ENCODE measurements at places on chromosomes 16 and 17.
A peak's percentile ranks its signal among the peaks of the same experiment; 100 is the strongest.

DNA sequence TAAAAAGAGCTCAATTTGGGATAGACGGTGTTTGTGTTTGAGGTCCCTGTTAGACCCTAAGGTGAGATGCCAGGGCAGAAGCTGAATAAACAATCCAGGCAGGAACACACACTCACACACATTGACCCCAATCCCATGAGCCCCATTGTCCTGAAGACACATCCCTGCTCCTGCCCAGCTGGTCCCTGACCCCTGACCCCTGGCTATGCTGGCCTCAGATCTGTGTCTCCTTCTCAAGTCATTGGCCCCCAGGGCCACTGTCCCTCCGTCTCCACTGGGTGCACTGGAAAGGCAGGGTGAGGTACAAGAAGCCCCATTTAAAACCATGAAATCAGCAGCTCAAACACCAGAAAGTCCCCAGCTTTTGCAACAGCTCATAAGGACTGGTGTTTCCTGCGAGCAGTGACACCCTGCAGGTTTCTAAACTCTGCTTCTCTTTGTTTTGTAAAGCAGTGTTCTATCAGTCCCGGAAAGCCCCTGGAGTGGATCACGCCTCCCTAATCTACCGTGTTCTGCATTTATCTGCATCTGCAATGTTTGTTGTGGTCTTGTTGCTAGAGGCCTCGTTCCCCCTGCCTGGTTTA lies 18.0 kb upstream of the ASGR2 start:
- DNase-seq, result no peak

DNA sequence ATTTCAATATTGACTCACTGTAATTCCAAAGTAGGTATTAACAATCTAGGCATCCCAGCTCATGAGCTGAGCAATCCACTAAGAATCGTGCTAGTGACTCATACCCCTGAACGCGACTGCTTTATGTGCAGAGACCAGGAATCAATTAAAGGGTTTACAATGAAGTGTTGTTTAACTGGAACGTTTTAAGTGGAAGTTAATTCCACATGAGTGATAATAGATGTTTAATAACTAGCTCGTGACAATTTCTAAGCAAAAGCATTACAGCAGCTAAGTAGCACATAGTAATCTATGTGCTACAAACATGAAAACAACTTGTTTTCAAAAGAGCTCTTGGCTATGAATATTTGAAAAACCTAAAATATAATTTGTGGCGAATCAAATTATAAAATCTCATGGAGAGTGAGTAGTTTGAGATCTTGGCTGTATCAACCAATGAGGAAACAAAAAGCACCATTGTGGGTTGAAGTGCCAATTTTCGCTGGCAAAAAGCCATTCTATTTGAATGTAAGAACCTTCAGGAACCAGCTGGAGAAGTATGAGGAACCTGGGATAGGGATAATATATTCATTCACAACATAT lies 9.4 kb downstream of the GJC1 start:
- peak; percentile 52 for DNase-seq

DNA sequence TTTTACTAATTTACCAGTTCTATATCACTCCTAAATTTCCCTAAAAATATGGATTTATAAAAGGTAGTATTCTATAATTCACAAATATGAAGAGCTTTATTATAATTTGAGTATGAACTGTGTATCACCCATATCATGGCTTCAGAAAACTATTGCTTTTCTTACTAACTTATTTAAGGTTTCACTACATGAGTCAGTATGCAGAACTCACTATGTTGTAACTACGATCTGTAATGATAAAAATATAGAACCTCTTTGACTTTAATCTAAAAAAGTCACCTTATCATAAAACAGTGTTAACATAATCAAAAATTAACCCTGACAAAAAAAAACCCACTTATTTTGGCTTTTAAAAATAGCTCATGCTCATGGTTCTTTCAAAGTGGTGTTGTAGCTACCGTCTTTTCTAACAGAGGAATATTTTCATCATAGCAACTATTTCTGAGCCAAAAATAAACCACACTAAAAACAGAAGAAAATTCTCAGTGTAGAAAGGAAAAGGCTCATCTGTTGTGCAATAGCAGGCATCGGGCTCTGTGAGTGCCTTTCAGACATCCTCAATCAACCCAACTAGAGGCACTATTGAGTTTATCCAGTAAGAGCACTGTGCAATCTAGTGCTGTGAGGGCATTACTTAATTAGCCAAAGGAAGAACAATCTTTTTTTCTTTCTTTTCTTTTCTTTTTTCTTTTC lies 42.1 kb downstream of the ITGAM start:
- peak; percentile 19 for DNase-seq

GRCh38 chr16:1385232-1385631 lies 29.3 kb downstream of the UNKL start:
- no peak for DNase-seq

- no peak for DNase-seq
These were observed 259.0 kb downstream of the XYLT1 start for GRCh38 chr16:17211797-17212196.

- DNase-seq, result no peak
These were observed 16.4 kb downstream of the REXO5 start for GRCh38 chr16:20822521-20823325.

GRCh38 chr17:930258-930657 lies 49.3 kb downstream of the NXN start:
- no peak for DNase-seq

DNA sequence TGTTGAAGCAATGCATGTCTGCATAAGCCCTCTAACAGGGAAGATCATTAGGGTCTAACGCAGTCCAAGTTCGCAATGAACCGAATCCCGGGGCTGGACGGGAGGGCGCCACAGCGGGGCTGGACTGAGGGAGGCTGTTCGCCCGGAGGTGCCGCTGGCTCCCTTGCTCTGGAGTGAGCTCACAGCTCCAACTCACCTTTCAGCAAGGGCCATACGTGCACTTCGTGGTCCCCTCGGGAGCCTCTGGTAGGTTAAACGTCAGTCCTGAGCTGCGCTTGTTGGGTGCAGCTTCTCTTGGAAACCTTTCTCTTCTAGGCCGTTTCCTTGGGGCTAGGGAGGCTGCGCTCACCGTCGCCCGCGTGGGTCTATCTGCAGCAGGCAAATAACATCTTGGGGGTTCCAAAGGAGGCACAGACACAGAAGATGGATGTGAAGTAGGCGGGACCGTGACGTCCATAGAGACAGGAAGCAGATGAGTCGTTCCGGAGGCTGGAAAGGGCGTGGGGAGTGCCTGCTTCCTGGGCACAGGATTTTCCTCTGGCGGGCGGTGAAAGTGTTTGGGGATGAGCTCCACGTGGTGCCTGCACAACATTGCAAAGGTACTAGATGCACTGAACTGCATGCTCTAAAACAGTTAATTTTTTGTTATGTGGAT lies 21.9 kb downstream of the ATP2C2 start:
- DNase-seq, result no peak

- no peak for DNase-seq
These were observed 454.3 kb downstream of the HAPSTR1 start for GRCh38 chr16:9545522-9546437.

- no peak for DNase-seq
These were observed 146.1 kb downstream of the NTN1 start for GRCh38 chr17:9167379-9167778.

GRCh38 chr17:9361188-9361955 lies 214.2 kb downstream of the STX8 start:
- no peak for DNase-seq

- DNase-seq, result no peak
These were observed 21.5 kb downstream of the GRB7 start for GRCh38 chr17:39759204-39759603.

- no peak for DNase-seq
These were observed 110.0 kb upstream of the CIBAR2 start for GRCh38 chr16:85222155-85222863.

- no peak for DNase-seq
These were observed 12.6 kb upstream of the MRPL38 start for GRCh38 chr17:75917141-75917916.

GRCh38 chr17:67082107-67082506 lies 37.8 kb downstream of the CACNG1 start:
- no peak for DNase-seq

DNA sequence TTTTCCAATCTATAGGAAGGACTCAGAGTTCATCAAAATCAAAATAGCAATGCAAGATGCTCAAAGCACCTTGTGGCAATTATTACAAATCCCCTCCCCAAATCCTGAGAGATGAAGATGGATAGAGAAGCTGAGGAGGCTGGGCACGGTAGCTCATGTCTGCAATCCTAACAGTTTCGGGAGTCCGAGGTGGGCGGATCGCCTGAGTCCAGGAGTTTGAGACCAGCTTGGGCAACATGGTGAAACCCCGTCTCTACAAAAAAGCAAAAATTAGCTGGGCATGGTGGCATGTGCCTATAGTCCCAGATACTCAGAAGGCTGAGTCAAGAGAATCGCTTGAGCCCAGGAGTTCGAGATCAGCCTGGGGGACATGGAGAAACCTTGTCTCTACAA lies 8.6 kb downstream of the TBC1D16 start:
- no peak for DNase-seq

DNA sequence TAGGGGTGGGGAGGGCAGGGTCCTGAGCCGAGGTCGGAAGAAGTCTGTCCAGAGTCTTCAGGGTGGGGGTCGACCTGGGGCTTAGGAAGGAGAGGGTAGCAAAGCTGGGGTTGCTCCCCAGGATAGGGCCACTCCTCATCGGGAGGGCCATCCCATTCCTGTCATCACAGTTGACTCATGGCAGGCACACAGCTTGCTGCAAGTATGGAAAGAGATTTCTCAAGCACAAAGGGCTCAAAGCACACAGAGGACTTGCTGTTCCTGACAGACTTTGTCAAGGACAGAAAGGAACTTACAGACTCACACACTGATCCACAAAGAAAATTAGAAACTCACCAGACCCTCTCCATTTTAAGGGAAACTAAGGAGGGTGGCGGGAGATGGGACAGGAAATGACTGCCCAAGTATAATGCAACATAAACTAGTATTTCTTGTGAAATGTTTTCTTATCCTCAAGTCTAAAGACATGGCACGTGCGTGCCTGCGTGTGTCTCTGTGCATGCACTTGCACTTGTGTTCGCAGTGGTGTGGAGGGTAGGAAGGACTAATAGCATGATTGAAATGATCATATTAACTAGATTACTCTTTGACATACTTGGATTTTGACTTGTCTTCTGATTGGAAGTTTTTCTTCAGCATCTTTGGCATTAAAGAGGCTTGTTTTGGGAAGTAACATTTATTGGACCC lies 2.4 kb downstream of the AOC2 start:
- DNase-seq, result no peak

DNA sequence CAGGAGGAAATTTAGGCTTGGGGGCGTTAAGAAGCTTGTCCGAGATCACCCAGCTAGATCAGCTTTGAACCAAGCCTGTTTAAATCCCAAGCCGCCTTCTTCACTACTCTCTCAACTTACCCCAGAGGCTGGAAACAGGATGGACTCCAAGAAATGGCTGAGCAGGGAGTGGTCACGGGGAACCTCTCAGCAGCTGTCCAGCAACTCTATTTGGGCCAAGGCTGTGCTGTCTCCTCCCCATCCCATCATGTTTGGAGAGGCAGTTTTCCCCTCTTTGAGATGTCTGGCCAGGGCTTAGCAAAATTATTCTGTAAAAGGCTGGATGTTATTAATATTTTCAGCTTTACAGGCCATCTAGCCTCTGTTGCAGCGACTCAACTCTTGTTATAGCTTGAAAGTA lies 305.7 kb downstream of the RBFOX1 start:
- DNase-seq, result no peak

GRCh38 chr16:65154321-65154720 lies 32.5 kb upstream of the CDH11 start:
- DNase-seq, result no peak

GRCh38 chr16:89827383-89828198 lies 684 bp upstream of the SPIRE2 start:
- DNase-seq, result peak; percentile 68

DNA sequence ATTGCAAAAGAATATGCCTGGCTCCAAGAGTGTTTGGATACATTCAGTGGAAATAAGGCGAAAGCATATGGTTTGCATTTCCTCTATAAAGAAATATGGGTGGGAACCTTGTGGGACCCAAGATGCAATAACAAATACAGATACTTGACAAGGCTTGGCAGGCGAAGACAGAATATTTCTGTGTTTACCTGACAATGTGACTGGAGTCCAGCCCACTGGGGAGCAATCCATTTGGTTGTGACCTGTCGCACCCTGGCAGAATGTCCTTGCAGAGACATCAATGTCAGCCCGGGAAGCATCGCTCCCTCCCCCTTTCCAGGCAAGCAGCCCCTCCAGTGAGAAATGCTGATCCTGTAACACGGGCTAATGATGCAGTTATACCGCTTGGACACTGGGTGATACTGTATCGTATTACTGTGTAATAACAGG lies 296.6 kb downstream of the MAF start:
- DNase-seq, result no peak

GRCh38 chr16:49484451-49484849 lies 110.8 kb downstream of the C16orf78 start:
- no peak for DNase-seq

GRCh38 chr16:14150796-14151195 lies 79.7 kb downstream of the MRTFB start:
- no peak for DNase-seq

DNA sequence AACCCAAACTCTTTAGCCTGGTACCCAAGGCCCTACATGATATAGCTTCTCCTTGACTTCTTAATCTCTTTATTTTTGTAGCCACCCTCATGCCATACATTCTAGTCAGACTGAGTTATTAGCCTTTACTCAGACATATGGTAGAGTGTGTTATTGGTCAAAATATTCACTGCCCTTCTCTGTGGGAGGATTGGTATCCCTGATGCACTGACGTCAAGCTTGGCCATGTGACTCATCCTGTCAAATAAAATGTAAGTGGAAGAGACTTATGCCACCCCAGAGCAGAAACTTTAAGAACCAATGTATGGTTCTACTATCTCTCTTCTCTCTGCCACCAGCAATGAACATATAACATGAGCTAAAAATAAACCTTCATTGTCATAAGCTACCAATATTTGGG lies 12.2 kb upstream of the BEAN1 start:
- no peak for DNase-seq

GRCh38 chr17:7380855-7381683 lies at the start of gene TNK1:
Gene TNK1 (plus strand): TSS chr17:7381089. CDS start chr17:7382927, 1,838 bp downstream.
- peak; percentile 55 for DNase-seq

DNA sequence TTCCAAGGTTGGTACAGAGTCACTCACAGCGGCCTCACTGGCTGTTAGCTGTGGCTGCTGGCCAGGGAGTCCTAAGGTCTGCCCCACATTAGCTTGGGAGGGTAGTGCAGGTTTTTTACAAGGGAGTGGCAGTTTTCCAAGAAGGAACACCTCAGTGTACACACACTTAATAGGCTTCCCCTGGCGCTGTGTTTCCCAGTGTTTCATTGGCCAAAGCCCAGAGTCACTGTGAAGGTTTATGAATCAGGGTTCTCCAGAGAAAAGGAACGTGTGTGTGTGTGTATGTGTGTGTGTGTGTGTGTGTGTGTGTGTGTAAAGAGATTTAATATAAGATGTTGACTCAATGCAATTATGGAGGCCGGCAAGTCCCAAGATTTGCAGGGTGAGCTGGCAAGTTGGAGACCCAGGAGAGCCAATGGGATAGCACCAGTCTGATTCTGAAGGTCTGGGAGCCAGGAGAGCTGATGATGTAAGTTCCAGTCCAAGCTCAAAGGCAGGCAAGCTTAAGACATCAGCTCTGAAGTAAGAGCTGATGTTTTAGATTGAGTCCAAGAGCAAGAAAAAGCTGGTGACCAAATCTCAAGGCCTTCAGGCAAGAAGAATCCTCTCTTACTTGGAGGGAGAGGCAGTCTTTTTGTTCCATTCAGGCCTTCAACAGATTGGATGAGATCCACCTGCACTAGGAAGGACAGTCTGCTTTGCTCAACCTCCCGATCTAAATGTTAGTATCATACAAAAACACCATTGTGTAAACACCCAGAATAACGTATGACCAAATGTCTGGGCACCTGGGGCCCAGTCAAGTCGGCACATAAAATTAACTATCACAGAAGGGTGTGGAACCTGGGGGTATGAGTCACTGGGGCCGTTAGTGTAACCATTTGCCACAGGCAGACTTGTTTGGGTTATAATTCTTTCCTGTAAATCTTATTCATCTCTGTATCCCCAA lies 206.8 kb downstream of the PRKCA start:
- no peak for DNase-seq

All from cerebellar cortex (tissue), 1 donor.